ENCODE measurements at places on chromosomes 5 and 9. TPM values are rescaled to one million over a fixed set of nuclear protein-coding genes. Genes with fewer than 3 reads are reported as not detected.

Gene TAS2R1
- 0.85 TPM for total RNA-seq

- DNase-seq = peak; percentile 70
Observed at GRCh38 chr9:121997791-121998190, 95.3 kb downstream of the TTLL11 start.

Gene CTNND2
- total RNA-seq = 1.1 TPM

Gene SHISAL2B
- 0.34 TPM for total RNA-seq

GRCh38 chr5:54551926-54552325 is 34.4 kb downstream of the SNX18 start:
- DNase-seq = no peak

DNA sequence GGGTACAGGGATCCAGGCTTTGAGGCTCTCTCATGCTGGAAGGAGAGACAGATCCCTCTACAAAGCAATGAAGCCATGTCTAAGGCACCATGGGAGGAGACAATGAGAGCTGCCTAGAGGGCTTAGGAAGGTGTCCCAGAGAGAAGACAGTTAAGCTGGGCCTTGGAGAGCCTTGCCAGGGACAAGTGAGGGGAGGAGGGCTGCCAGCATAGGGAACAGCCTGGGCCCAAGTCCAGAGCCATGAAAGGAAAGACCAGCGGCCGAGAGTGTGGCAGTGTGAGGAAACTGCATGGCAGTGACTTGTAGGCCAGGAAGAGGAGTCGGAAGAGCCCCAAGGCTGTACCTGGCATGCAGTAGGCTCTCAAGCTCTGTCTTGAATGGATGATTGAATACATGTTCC is 88.5 kb downstream of the PSD2 start:
- no peak for DNase-seq

Gene SCGB3A2
- total RNA-seq = 305 TPM
